ENCODE measurements at places on chromosomes 5 and 9. TPM values are rescaled to one million over a fixed set of nuclear protein-coding genes. Genes with fewer than 3 reads are reported as not detected.

- DNase-seq: no peak
Measured at GRCh38 chr9:14315875-14316601, 2.1 kb upstream of the NFIB start.

DNA sequence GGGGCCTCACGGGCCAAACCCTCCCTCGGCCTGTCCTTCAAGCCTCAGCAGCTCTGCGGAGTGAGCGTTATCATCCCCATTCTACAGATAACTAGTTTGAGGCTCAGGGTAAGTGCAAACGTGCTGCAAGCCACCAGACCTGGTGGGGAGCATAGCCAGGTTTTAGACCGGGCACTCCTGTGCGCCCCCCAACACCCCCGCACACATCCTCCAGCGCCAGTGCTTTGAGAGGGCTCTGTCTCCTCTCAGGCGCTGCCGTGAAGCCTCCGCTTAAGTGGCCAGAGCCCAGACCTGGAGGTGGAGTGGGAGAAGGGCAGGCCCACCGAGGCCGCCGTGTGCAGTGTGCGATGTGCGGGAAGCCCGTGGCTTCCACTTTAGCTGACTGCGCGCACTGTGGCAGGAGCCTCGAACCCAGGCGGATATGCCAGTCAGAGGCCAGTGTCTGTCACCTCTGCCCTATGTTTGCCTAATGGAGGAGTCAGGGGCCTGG, 1.6 kb upstream of the MGAT1 start:
- DNase-seq: no peak

DNA sequence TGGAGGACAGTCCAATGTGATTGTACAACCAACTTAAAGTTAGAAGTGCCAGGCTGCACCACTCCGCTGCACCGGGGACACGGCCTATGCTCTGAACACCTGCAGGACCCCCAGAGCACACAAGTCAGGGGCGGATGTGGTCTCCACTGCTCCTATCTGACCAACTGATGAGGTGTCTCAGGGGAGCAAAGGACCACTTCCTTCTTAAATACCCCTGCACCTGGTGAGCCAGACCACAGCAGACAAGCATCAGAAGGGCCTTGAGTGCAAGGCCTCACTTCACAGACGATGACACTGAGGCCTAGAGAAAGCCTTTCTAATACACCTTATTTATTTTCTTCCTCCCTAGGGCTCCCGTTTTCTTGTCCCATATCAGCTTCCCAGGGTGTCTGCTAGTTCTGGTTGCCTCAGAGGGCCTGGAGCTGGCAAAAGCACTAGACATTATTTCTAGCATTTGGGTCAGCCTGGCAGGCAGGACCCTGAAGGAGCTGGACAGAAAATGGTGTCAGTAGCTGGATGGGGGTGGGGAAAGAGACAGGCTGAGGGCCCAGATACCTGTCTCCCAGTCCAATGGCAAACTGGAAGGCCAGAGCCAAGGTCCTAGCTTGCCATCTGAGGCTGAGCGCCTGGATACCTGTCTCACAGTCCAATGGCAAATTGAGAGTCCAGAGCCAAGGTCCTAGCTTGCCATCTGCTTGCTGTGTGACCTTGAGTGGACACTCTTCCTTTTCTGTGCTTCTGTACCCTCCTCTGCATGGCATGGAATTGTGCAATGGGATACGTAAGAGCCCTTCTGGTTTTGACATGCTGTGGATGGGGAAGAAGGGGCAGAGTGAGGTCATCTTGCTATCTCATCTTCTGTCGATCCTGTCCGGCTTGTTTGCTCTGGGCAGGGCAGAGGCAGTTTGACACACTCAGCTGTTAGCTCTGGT, 9.0 kb downstream of the CCDC69 start:
- no peak for DNase-seq

GRCh38 chr9:38681747-38682227, 38.1 kb downstream of the FAM240B start:
- peak; percentile 85 for DNase-seq

DNA sequence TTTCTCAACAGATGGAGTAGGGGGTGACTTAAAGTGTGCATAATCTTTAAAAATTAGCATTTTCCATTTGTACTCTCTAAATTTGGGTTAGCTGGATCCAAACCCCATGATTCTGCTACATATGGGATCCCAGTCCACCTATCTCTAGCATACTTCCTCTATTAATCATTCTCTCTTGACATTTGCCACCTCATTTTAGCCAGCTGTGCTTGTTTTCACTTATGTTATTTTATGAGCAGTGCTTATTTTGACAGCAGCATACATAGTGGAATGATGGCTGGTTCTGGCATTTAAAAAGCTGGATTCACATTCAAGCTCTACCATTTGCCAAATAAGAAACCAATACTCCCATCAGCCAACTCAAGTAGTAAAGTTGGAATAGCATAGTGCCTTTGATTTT, 22.5 kb upstream of the SNX18 start:
- DNase-seq: no peak

DNA sequence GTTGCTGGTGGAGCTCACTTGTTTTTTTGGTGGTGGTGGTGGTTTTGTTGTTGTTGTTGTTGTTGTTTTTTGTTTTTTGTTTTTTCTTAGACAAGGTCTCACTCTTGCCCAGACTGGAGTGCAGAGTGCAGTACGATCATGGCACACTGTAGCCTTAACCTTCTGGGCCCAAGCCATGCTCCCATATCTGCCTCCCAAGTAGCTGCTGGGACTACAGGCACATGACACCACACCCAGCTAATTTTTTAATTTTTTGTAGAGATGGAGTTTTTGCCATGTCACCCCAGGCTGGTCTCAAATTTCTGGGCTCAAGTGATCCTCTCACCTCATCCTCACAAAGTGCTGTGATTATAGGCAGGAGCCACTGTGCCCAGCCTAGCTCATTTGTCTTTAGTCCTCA, 53.5 kb downstream of the NUP214 start:
- no peak for DNase-seq

- no peak for DNase-seq
Measured at GRCh38 chr9:6907772-6908381, 150.1 kb downstream of the KDM4C start.

- DNase-seq: no peak
Measured at GRCh38 chr9:126614455-126615244, 922 bp downstream of the LMX1B start.

- no peak for DNase-seq
Measured at GRCh38 chr9:3032898-3033297, 189.0 kb upstream of the PUM3 start.

GRCh38 chr9:130823435-130823834, 11.6 kb upstream of the ABL1 start:
- no peak for DNase-seq

GRCh38 chr5:156094001-156094400, 233.0 kb upstream of the SGCD start:
- DNase-seq: no peak

DNA sequence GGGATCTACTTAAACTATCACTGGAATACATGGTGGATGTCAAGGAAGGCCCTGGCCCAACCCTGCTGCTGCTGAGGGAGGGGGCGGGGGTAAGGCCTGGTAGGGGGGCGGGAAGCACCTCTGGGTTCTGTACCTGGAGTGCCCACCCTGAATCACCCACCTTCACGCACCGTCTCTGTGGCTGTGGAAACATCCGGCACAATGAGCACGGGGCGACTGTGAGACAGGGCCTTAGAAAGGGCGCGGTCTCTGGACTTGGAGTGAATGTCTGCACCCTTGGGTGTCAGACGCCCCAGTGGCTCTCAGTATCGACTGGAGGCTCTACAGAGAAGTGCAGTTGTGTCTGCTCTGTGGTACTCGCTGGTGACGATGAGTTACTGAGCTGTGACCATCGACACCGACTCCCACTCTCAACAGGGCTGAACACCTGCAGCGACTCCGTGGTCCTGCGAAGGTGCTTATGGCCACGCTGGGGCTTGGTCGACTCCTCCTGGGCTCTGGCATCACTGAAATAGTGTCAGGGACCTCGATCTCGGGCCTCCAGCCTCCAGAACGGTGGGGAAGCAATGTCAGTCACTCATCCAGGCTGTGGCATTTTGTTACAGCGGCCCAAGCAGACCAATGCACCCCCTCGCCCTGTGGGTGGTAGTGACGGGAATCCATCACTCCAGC, 25.5 kb upstream of the SLC6A19 start:
- DNase-seq: no peak

DNA sequence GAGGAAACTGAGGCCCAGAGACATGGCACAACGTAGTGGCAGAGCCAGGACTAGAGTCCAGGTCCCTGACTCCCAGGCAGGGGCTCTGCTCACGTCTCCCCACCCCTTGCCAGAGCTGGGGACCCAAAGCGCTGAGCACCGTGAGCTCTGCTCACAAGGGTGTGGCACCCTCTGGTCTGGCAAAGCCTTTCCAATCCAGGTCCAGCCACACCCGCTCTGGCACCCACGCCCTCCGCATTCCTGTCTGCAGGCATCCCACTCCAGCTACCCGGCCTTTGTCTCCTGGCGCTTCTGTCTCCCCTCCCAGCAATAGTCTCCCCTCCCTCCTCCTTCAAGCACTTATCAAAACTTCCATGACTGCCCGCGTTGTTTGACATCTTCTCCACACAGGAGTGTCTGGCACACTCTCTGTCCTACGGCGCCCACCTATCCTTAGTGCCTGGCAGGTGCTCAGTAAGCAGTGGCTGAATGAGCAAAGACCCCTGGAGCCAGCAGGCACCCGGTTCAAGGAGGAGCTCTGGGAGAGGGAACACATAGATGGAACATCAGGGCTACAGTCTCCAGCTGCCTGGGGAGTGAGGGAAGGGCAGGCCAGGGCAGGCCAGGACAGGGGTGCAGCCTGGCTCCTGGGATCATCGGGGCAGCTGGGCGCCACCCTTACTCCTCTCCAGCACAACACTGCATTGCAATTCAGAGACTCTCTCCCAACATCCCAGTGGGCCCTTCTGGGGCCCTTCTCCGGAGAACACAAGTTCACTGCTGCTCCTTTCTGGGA, 12.0 kb downstream of the HIGD2A start:
- no peak for DNase-seq

GRCh38 chr5:60504342-60504741, 195.6 kb downstream of the DEPDC1B start:
- no peak for DNase-seq

DNA sequence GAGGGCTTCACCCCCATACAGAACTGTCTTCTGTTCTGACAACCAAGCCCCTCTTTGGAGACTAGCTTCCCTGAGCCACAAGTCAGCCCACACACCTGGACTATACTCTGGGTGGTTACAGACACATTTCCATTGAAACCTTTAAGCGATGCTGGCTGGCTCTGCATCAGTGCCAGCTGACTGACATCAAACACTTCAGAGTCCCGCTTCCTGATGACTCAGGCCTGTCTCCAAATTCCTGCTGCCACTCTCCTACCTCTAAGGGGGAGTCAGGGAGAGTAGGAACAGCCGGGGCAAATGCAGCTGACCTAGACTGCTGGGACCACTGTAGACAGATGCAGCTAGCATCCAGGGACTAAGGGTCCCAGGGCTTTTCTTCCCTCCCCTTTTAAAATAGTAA, 59.4 kb downstream of the SIL1 start:
- peak; percentile 48 for DNase-seq

The PAEP gene
- not detected for total RNA-seq

The MAMDC2 gene
- 22.7 TPM for total RNA-seq

The SPAG8 gene
- 0.58 TPM for total RNA-seq

The FAF2 gene
- total RNA-seq: 42.7 TPM

All from foreskin keratinocyte (primary cell).